ENCODE measurements at places on chromosomes 5 and 9.
A peak's percentile ranks its signal among the peaks of the same experiment; 100 is the strongest.

- no peak for DNase-seq
Measured at GRCh38 chr9:77018058-77018968, 1.1 kb upstream of the FOXB2 start.

GRCh38 chr5:152356506-152356905 lies 48.6 kb downstream of the NMUR2 start:
- DNase-seq, result no peak

DNA sequence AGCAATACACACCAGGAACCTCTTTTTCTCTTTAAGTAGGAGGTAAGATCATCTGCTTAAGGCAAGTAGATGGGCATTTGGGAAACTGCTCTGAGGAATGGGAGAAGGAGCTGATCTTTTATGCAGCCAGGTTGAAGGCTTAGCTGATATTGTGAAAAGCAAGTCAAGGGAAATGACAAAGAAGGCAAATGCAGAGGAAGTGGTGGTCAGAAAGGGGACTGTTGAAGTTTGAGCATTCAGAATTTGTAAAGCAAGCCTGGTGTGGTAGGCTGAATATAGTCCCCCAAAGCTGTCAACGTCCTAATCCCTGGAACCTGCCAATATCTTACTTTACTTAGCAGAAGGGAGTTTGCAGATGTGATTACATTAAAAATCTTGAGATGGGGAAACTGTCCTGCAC lies 128.9 kb downstream of the ADAMTS12 start:
- no peak for DNase-seq

- DNase-seq, result no peak
Measured at GRCh38 chr9:129052592-129052991, 16.2 kb downstream of the MIGA2 start.

DNA sequence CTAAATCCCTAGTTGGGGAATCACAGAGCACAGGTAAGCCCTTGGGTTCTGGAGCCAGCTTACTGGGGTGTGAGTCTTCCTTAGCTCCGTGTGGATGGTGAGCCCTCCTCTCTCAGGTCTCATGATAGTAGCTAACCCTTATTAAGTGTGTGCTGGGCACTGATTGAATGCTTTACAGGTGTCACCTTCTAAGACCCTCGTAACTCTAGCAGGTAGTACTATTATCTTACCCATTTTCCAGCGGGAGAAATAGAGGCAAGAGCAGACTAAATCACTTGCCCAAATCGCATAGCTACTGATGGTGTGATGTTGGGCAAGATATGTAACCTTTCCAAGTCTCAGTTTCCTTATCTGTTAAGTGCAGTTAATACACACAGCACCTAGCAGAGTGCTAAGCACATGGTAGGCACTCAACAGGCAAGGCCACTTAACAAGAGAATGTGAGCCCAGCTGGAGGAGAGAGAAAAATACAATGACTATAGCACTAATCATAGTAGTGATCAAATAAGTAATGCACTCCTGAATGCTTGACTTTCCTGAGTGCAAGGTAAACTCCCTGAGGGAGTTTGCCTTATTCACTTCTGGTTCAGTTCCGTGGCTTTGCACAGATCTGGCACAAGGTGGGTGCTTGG lies at the start of gene DCANP1:
Gene DCANP1, minus strand, starts transcription at position 51 of the 632 bp plus-strand sequence. CDS start 240 bp downstream, outside the sequence.
- DNase-seq, result no peak

GRCh38 chr9:105216440-105217178 lies 27.8 kb upstream of the SLC44A1 start:
- no peak for DNase-seq

DNA sequence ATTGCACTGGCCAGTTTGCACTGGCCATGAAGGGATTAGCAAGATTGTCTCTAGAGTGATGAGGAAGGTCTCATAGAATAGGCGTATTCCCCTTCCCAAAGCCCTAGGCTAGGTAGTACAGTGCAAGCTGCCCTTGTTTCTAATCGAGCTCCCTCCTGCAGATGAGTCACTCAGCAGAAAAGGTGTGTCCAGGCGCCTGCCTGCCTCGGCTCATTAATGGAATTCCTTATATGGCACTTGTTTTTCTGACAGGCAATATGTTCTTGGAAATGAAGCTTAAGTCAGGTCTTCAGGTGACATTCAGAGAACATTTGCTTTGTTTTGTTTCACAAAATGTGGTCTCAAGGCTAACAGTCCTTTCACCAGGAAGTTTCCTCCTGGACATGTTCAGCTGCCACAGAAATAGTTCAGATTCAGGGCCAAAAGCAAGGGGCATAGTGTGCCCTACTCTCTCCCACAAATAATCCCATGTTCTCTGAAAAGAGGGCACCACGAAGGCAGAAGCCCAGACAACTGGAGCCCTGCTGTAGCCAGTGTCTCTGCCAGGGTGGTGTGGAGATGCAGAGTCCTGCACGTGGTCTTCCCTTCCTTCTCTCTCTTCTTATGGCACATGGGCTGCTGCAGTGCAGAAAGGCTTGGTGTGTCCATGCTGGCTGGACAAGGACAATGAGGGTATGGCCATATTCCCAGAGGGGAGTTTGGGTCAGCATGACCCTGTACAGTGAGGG lies 281.1 kb upstream of the MAP3K1 start:
- peak; percentile 32 for DNase-seq

DNA sequence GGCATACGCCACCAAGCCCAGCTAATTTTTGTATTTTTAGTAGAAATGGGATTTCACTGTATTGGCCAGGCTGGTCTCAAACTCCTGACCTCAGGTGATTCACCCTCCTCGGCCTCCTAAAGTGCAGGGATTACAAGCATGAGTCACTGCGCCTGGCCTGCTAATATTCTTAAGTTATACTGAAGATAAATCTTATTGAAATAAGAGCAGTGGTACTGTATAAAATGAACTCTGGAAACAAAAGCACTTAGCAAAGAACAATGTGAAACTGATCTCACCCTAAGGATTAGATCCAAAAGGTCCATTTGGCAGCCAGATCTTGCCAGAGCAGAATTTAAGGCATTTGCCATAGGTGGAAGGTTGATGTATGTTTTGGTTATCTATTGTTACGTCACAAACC lies 27.1 kb downstream of the CYSTM1 start:
- DNase-seq, result no peak

GRCh38 chr5:98130261-98131035 lies 643.0 kb upstream of the RGMB start:
- DNase-seq, result no peak

DNA sequence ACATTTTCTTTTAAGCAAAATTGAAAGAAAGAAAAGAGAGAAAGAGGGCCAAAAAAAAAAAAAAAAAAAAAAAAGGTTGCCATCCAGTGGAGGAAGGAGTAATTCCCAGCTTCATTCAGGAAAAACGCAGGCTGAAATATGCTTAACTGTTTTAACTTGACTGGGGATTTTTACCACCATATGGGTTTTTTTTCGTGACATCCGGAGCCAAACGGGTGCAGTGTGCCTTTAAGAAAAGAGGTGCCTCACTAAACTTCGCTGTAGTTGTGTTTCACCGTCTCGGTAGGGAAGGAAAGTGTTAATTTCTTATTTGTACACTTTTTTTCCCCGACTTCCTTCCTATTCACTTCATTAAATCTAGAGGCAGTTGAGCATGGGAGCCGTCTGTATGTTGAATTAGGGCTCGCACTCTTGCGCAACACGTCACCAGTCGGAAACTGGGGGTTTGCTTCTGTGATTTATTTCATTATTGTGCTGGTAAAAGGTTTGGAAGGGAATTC lies 143.0 kb downstream of the SMARCA2 start:
- DNase-seq, result peak; percentile 38

DNA sequence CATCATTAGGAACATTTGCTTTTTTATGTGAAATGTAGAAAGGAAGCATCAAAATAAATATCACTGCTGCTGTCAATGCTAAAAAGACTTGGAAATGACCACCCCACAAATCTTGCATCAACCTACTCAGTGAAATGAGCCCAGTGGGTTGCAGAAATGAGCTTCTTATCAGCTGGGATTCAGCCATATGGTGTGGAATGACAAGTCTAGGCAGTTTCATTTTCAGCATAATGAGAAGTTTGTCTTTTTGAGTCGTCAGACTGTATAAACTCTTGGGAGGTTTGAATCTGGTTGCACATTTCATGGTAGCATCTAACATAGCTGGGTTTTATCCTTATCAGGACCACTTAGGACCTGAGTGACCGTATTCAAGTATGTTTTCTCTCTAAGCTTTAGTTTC lies 251.1 kb upstream of the PPP1R2B start:
- DNase-seq, result no peak

DNA sequence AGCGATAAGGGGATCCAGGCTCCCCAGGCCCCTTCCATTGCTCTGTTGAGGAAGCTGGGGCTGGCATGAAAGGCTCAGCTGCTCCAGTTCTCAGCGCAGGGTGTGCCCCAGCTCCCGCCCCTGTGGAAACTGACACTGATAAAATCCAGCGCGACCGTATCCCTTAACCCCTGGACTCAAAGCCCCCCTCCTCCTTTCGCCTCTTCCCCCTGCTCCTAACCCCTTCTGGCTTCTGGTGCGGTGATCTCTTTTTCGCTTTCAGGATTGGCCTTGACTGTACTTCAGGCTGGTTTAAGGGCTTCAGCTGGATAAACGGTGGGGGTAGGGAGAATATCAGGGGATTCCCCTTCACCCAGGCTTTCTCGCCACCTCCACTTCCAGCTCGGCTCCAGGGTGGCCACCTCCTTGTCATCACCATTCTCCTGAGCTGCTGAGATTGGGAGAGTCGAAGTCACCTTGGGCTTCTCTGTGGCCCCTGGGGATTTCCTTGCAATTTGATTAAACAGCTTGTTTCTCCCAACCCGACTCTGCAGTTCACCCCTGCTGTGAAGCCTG lies 843 bp downstream of the BSPRY start:
- DNase-seq, result no peak

- DNase-seq, result no peak
Measured at GRCh38 chr9:130956636-130957450, 17.8 kb upstream of the FIBCD1 start.

DNA sequence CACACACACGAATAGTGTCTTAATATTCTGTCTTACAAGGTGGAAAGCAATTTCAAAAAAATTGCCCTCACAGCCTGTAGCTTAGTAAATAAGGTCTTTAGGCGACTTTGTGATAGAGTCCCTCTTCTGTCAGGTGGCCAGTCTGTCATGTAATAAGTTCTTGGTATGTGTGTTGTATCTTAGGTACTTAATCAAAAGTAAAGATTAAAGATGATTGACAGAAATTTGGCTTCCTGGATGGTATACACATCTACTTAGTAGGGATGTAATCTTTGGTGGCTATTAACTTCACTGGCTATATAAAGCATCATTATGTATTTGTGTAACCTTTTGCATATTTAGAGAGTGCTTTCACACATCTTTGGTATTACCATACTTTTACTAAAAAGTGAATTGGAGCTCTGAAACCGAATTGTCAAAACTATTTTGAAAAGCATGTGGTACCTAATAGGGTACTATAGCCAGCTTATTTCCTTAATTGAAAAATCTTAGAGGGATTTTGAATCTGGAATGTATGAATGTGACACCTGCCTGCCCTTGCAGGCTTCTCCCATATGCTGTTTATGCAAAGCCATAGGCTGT lies 3.4 kb downstream of the G3BP1 start:
- no peak for DNase-seq

GRCh38 chr9:20407013-20407412 lies 215.3 kb downstream of the MLLT3 start:
- DNase-seq, result no peak

- DNase-seq, result no peak
Measured at GRCh38 chr9:108078811-108079210, 589.2 kb upstream of the KLF4 start.

GRCh38 chr5:30001826-30002225 lies 1191.7 kb upstream of the CDH6 start:
- no peak for DNase-seq

GRCh38 chr5:122219436-122220166 lies 90.3 kb downstream of the ZNF474 start:
- DNase-seq, result no peak

DNA sequence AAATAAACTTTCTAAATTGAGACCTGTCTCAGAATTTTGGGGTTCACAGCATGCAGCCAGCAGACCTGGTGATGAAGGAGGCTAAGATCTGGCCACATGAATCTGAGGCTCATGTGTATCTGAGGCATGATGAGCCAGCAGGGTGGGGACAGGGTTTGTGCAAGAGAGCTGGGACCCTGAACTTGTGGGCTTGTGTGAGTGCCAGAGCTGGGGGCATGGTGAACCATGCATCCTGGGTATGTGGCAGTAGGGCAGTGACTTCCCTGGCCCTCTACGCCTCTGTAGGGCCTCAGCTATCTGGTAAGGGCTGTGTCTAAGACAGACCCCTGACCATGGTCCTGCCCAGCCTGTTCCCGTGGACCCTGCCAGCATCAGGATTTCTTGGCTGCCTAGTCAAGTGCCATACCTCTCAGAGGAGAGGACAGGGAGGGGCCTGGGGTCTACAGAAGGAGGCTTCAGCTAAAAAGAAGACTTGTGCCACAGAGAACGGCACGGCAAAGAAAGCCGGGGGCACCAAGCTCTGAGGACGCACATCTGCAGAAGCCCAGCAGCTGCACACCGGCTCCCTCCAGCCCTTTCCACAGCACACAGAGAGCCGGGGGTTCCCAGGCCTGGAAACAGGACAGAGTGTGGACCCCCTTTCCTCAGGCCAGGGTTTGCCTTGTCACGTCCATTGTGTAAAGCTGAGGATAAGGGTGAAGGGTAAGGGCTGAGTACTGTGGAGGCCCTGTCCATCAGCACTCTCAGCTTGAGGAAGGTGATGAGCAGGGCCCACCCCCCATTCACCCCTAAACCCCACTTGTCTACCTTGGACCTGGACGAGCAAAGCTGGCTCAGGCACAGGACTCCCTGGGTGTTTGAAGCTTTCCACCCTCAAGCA lies 130.1 kb downstream of the MRPL36 start:
- no peak for DNase-seq

DNA sequence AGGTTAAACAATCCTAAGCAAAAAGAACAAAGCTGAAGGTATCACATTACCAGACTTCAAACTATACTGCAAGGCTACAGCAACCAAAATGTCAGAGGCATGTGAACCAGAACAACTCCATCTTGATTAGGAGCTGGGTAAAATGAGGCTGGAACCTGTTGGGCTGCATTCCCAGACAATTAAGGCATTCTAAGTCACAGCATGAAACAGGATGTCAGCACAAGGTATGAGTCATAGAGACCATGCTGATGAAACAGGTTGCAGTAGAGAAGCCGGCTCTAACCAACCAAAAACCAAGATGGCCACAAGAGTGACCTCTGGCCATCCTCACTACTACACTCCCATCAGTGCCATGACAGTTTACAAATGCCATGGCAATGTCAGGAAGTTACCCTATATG lies 252.0 kb downstream of the RASEF start:
- no peak for DNase-seq

Measured in stimulated activated CD4-positive, alpha-beta T cell treated with anti-CD3 and anti-CD28 coated beads, Interleukin-2, amount 100 ng/mL, for 24 hours (primary cell).